Fibroblast of lung (primary cell): ENCODE measurements at places on chromosomes 5 and 9. TPM values are rescaled to one million over a fixed set of nuclear protein-coding genes. Genes with fewer than 3 reads are reported as not detected.

OGN gene
- total RNA-seq: 1.3 and 6.2 TPM in 2 replicates

PCA3 gene
- not detected in 2 replicates for total RNA-seq

FAM193B gene
- 17.5 and 28.4 TPM in 2 replicates for total RNA-seq

ADGRV1 gene
- total RNA-seq: under 0.01 and 0.17 TPM in 2 replicates

DRD1 gene
- total RNA-seq: 2.0 and 2.6 TPM in 2 replicates

PCDHGB4 gene
- 10.0 and 18.3 TPM in 2 replicates for total RNA-seq

FIBCD1 gene
- 7.3 and 9.8 TPM in 2 replicates for total RNA-seq
